NCI-H748 treated with DMSO at 0.1 percent for 48 hours (cell line): ENCODE measurements at places on chromosomes 11 and 22.

- no peak for DNase-seq
These were observed 428.3 kb upstream of the RAG2 start for GRCh38 chr11:37026326-37026725.

DNA sequence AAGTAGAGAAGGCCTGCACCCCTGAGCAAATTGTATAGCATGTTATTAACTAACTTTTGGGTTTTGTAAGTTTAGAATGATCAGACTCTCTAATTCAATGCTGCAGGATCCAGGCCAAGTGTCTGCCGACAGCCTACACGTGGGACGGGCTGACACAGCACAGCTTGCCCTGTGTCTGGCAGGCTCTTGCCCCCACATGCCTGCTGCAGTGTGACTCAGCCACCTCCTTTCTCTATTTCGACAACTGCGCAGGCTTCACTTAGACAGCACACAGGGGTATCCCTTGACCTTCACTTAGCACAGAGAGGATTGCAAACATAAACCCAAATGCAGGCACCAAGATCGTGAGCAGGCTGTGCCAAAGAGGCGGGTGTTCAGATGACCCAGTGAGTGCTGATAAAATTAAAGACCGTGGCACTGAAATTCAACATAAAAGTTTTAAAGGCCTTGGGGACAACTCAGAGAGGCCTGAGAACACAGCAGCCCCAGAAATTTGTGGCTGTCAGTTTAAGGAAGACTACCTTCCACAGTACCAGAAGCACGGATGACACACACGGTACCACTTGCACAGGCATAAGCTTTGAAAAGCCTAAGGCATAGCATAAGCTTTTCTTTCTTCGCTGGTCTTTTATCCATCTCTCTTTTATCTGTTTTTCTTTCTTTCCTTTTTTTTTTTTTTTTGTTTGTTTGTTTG is 37.8 kb downstream of the SCN3B start:
- DNase-seq, result no peak

GRCh38 chr11:129738242-129738641 is 77.4 kb upstream of the TMEM45B start:
- DNase-seq, result no peak

DNA sequence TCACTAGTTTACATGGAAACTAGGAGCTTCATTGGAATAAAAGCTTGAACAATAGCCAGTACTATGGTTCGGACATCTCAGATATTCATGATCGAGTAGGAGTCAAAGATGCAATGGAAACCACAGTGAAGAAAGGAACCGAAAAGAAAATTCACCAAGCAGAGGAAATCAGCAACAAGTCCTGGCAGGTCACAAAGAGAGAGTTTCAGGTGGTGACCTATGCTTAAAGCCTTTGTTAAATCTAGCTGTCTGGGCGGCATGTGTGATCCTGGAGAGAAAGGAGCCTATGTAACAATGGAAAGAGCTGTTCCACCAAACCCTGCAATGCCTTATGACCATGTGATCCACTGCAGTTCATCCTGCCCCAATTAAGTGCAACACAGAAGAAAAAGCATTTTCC is 68.9 kb upstream of the POU2AF2 start:
- no peak for DNase-seq

- DNase-seq, result no peak
These were observed 19.8 kb downstream of the MMP27 start for GRCh38 chr11:102685754-102686153.
